ENCODE measurements at places on chromosomes 16 and 17. TPM values are rescaled to one million over a fixed set of nuclear protein-coding genes. Genes with fewer than 3 reads are reported as not detected.

Gene MPRIP
- total RNA-seq, result 145 TPM

DNA sequence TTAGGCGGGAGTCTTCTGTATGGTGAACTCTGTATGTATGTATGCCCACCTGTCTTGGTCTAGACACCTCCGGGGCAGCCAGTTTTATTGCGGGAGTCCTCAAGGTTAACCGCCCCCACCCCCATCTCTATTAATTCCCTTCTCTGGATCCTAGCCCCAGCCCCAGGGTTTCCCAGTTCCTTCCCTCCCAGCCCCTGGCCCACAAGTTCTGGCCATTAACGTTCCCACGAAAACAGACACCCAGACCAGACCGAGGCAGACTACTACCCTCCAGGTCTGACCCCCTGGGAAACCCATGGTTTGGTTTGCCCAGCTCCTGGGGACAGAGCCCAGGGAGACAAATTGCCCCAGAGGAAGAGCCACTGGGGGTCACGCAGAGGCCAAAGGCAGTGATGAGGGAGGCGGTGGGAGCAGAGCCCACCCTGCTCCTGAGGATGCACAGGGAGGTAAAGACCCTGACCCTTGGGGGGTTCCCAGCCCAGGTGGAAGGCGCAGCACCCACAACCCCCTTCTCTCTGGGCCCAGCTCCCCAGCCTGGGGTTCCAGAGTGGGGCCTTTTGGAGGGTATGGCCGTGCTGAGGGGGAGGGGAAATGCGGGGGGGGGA lies 8.5 kb downstream of the TBKBP1 start:
- no peak for DNase-seq

DNA sequence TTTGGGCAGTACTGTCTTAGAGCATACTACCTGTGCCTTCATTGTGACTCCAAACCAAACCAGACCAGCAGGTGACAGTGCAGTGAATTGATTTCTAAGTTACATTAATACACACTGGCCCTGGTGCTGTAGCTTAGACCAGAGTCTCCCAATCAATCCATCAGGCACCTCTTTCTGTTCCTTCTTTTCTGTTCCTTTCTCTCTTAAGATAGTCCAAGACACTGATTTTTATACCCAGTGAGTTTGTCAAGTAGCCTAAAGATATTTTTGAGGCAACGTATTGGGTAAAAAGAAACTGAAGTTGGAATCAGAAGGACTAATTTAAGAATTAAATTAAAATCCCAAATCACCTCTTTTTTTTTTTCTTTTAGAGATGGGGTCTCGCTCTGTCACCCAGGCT lies 43.1 kb downstream of the ABAT start:
- no peak for DNase-seq

GRCh38 chr17:76492123-76492988 lies 8.9 kb downstream of the RHBDF2 start:
- DNase-seq, result no peak

Data from H1 (cell line).